ENCODE measurements at places on chromosomes 6 and 20.

GRCh38 chr6:153994004-153994403 lies 45.0 kb upstream of the OPRM1 start:
- DNase-seq, result no peak

- DNase-seq, result no peak
These were observed 1.6 kb upstream of the HEY2 start for GRCh38 chr6:125747589-125748405.

GRCh38 chr6:43887340-43887858 lies 117.4 kb downstream of the VEGFA start:
- no peak for DNase-seq

DNA sequence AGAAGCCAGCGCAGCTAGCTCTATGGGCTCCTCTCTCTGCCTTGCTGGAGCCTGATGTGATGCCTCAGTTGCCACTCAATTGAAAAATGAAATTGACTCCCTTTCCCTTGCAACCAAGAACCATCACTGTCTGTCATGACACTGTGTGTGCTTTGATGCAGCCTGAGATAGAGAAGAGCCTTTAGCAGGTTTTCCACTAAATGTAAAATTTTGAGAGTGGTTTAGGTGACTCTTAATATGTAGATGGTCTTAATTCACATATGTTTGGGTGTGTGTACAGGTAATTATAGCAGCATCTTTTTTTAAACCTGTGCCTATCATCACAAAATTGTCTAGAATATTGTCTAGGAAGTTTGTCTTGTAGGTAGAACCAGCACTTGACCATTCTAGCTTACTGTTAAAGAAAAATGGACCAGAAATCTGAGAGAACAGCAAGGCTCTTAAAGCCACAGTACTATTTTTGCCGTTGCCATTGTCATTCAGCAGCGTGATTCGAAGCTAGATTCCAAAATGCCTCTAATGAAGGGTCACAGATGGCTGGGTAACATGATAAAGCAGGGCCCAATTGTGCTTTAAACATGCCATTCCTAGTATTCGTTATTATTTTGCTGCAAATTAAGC lies 1.3 kb downstream of the ARFGEF3 start:
- DNase-seq, result no peak

- DNase-seq, result no peak
These were observed 103.2 kb downstream of the BTBD3 start for GRCh38 chr20:12020846-12021245.

DNA sequence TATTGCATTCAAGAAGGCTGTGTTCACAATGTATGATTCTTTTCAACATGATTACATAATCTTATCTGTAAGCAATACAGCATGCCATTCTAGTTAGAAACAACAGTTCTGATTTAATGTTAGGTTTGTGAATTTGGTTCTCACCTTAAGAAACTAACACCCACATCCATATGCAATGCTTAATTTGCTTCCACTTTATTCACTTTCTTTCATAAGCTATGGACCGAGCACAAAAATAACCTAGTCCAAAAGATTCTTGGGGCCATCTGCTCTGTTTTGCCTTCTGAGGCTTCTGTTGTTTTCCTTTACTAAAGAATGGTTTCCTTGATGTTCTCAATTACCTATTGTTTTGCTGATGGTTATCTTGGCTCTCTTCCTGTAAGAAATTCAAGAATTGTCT lies 258.2 kb downstream of the EYS start:
- no peak for DNase-seq

Measured in SIG-M5 (cell line).